IPS DF 19.7 (cell line): ENCODE measurements at places on chromosomes 4 and X.

DNA sequence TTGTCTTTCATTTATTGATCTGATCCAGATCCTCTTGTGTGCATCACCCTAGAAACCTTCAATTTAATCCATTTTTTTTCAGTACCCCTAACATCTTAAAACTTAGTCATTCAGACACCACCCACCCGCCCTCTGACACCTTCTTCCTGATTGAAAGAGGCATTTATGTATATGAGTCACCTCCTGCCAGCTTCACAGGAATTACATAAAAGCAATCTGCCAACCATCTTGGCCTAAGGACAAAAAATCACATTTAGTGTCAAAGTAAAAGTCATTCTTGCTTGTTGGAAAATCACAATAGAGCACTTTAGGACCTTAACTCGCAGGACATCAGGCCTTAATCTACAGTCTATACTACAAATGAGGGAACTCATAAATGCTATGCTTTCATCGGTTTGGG lies 52.1 kb downstream of the NDST3 start:
- no peak for DNase-seq

- no peak for DNase-seq
Measured at GRCh38 chr4:52914051-52914605, 52.0 kb downstream of the RASL11B start.

DNA sequence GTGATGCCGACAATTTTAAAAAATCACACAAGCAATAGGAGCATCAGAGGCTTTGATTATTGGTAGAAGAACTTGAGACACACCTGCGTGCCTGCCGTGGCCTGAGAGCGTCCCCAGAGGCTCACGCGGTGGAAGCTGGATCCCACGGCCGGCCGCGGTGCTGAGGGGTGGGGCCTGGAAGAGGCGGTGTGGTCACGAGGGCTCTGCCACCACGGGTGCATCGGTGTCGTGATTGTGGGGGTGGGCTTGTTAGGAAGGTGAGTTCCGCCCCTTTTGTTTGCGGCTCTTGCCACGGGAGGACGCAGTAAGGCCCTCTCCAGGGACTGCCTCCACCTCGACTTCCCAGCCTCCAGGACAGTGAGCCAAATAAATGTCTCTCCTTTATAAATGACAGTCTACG lies 77.2 kb upstream of the ADRA2C start:
- DNase-seq, result no peak

DNA sequence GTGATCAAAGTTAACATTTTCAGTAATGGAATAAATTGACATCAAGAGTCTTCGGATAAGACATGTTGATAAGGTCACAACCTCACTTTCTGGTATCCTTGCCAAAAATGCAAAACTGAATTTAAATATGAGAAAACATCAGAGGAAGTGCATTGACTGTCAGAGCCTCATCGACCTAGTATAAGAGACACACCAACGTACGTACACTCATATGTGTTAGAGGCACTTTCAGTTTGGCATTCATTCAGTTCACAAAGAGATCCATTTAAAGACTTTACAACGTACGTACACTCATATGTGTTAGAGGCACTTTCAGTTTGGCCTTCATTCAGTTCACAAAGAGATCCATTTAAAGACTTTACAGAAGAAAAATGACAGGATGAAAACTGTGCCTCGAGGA lies 280.3 kb downstream of the INPP4B start:
- no peak for DNase-seq

DNA sequence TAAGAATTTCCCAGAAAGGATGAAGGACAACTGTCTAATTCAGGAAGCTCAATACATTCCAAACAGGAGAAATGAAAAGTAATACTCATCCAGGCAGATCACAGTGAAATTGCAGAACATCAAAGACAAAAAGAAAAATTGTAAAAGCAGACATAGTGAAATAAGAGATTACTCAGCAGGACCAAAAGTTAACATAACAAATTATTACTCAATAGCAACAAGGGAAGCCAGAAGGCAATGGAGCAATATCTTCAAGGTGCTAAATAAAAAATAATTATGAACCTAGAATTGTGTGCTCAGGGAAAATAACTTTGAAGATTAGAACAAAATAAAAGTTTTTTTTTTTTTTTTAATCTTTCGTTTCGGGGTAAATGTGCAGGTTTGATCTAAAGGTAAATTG lies 30.5 kb upstream of the ENPP6 start:
- no peak for DNase-seq

DNA sequence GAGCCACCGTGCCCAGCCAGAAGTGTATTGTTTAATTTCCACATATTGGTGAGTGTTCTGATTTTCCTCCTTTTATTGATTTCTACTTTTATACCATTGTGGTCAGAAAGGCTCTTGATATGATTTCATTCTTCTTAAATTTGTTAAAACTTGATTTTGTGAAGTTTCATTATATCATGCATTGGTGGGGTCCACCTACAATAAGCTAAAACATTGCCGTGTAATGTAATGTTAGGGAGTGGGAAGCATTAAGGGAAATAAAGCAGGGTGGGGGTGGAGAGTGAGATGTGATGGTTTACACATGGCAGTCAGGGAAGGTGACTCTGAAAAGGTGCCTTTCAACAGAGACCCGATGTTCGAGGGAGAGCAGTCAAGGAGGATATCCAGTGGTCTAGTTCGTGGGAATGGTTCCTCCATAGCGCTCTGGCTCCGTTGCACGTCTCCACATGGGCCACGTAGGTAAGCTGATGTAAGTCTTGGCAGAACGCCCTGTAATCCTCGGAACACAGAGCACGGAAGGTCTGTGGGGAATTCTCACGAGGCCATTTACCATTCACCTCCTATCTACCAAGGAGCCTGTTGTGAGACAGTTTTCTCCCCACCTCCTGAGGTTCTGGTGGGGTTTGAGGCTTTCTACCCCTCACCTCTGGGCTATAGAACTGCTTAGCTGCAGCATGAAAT lies 7.7 kb upstream of the WDR13 start:
- DNase-seq, result no peak

- no peak for DNase-seq
Measured at GRCh38 chr4:27217261-27217769, 356.7 kb downstream of the STIM2 start.

GRCh38 chrX:2837961-2838360 lies 9.2 kb downstream of the GYG2 start:
- DNase-seq, result no peak

DNA sequence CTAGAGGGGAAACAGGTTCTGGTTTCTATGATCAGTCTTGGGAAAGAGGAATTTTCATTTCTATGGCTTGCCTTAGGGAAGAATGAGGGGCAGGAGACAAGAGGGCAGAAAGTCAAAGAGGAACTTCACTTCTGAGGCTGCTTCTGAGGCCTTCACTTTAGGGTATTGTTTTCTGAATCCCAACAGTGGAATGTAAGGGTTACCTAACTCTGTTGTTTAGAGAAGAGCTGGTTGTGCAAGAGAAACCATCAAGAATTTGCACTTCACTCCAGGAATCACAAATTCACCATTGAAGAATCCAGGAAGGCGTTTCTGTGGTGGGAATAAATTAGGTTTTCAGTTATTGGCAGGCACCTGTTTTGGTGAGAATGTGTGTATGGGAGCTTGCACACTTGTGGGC lies 126.7 kb upstream of the AMOT start:
- DNase-seq, result no peak

GRCh38 chr4:99013884-99014523 lies 18.5 kb downstream of the METAP1 start:
- DNase-seq, result no peak

GRCh38 chrX:143635915-143636314 lies at the start of gene SLITRK4:
TSS of gene SLITRK4 (minus strand) at chrX:143636101. CDS start at chrX:143631108, 4,993 bp downstream.
- no peak for DNase-seq

DNA sequence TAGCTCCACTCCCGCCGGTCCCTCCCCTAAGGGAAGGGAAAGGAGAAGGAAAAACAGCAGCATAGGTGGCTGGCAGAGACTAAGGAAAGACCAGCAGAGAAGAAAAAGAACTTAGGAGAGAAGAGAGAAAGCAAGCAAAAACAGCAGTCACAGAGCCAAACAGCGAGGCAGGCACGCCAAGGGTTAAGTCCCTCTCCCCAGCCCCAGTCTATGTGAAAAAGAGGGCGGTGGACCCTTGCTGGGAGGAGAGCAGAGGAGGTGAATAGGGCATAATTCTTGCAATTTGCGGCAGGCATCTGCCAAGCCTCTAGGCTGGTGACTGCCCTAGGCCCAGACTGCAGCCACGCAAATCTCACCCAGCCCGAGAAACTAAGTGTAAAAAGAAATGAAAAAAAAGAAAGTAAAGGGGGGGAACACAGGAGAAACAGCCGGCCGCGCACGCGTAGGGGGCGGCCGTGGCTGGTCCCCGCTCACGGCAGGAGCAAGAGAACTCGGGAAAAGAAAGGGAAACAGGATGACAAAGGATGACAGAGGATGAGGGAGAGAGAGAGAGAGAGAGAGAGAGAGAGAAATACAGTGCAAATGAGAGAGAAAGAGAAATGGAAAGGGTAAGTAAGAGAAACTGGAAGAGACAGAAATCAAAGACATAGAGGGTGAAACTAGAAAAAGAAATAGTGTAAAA lies 48.6 kb downstream of the MAGEA9 start:
- no peak for DNase-seq

GRCh38 chr4:3384771-3385710 lies 56.7 kb upstream of the HGFAC start:
- DNase-seq, result no peak

GRCh38 chr4:86891762-86892635 lies at the start of gene C4orf36:
TSS of gene C4orf36 (minus strand) at chr4:86892422. CDS start at chr4:86891520, 902 bp downstream.
- DNase-seq, result no peak

DNA sequence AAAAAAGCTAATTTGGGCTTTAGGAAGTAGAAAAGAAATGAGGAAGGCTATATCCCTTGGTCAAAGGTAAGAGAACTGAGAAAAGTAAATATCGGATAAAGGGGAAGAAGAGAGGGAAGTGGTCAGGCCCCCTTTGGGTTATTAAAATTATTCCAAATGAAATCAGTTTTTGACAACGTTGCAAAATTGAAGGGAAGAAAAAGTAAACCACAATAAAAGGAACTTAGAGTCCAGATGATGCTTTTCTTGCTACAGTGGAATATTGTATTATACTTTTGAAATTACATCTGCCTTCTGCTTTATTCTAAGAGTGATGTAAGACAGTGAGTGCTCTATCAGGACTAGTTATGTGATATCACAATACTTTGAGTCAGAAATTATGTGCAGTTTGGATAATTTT lies 59.4 kb upstream of the RBPJ start:
- no peak for DNase-seq

DNA sequence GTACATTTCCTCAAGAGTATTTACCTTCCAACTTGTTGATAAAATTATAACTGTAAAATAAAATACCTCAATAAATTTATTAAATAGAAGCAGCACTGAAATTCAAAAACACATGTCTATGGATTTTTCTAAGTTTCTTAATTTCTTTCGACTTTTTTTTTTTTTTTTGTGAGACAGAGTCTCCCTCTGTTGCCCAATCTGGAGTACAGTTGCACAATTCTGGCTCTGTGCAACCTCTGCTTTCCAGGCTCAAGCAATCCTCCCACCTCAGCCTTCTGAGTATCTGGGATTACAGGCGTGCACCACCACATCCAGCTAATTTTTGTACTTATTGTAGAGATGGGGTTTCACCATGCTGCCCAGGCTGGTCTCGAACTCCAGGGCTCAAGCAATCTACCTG lies 79.8 kb downstream of the IQCM start:
- no peak for DNase-seq

- no peak for DNase-seq
Measured at GRCh38 chrX:130874751-130875150, 28.3 kb downstream of the ENOX2 start.

GRCh38 chr4:164701665-164702064 lies 52.3 kb upstream of the SMIM31 start:
- no peak for DNase-seq

DNA sequence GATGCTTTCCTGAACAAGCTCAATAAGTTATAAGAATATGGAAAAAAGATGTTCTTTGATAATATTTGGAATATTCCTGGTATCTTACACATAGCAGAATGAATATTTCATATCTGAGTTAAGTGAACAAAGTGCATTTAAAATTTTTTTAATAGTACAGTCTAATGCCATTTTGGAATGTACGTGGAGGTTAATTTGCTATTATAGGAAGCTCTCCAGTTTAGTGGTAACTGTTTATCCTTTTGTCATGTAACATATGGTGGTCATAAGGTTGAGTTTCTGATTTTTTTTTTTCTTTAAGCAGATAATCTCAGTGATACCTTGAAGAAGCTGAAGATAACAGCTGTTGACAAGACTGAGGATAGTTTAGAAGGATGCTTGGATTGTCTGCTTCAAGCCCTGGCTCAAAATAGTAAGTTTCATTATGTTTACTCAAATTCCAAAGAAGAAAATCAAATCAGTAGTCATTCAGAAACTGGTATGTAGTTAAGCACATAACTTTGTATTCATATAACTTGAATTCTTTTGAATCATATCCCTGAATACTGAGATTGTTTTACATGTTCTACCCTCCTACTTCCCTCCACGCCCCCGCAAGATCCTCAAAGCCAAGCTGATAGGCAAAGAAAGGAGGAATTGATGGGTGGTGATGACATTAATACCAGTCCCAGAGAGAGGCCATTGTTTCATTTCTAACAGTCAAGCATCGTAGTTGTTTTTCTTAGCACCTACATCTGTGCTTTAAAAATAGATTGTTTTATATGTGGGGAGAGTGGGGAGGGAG lies 32.1 kb downstream of the RAP1GDS1 start:
- DNase-seq, result no peak

- DNase-seq, result no peak
Measured at GRCh38 chr4:20882500-20882899, 182.2 kb downstream of the PACRGL start.

GRCh38 chr4:6290769-6291547 lies 21.3 kb downstream of the WFS1 start:
- no peak for DNase-seq

GRCh38 chr4:184823014-184823413 lies 2.8 kb downstream of the ACSL1 start:
- no peak for DNase-seq
